ENCODE measurements at places on chromosomes 7 and 10.

- DNase-seq, result no peak
Observed at GRCh38 chr7:146956321-146956720, 839.7 kb downstream of the CNTNAP2 start.

GRCh38 chr7:95700917-95701316, 71.4 kb upstream of the DYNC1I1 start:
- no peak for DNase-seq

DNA sequence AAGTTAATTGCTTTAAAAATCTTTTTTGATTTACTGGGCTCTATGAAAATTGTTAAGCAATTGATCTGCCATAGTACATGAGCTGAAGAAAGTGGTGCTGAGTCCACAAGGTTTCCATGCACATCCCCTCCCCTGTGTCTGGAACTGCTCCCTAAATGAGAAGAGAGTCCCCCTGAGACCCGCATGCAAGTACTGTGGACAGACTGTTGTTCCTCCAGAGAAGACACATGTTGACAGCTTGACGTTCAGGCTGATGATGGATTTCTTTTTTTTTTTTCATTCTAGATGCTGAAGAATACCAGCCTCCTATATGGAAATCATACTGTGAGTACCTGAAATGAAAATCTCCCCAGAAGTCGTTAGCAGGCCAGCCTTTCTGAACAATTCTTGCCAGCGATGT, 159.8 kb downstream of the CHN2 start:
- DNase-seq, result no peak

- no peak for DNase-seq
Observed at GRCh38 chr7:135194494-135195095, 16.7 kb downstream of the WDR91 start.

DNA sequence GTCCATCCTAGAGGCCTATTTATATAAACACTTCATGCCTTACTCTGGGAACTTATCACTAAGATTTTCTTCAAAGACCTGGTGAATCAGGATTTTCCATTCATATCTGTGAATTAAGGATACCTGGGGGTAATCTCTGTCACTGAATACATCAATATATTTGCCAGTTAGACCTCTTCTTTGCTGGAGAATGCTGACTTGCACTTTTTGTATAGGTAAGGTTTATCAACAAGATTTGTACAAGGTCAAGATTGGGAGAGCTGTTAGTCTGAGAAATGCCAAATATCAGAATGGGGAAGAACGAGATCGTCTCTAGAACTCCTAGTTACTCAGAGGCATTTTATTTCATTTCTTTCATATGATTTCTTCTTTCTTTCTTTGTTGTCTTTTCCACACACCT, 1060.0 kb downstream of the NRG3 start:
- DNase-seq, result no peak

DNA sequence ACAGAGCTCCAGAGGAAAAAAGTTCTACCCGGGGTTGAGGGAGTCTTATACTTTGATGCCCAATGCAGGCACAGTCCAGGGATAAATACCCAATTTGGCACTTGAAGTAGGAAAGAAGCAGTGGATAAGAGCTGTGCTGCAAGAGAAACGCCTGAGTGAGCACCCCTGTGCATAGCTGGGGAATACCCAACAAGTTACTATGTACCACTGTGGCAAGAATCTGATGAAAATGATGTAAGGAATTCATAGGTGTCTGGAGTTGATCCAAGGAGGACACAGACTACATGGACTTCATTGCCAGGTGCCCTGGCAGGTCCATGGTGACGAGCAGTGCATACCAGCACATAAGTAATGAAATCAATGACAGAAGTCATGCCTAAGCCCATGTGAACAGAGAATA, 183.7 kb upstream of the FEZF1 start:
- DNase-seq, result no peak

DNA sequence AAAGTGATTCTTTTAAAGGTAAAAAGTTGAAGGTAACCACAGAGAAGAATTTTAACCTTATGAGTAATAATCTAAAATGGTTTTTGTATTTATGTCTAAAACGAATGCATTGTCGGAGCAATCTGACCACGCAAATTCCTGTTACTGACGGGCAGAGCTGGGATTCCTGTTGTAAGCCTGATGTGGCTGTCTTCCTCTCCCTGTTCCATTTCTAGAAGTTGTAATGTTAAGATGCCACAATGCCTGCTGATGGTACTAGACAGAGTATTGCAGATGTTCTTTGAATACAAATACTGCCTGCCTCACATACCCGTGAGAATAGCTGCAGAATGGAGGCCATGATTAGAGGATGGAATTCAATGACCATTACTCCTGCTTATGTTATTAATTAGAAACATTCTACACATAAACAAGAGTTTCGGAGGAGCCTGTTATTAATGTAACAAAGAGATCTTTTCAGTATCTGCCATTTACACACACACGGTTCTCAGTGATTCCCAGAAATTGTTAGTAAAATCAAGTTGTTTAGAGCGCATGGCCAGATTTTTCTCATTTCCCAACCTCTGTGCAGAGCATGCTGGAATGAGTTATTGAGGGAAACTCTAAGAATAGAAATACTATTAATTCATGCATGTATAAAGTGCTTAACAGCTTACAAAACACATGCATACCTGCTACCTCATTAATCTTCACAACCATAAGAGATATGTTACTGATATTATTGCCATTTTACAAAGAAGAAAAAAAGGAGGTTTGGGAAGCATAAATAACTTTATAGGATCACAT, 196.8 kb downstream of the PTN start:
- DNase-seq, result no peak

- no peak for DNase-seq
Observed at GRCh38 chr7:94378356-94378755, 16.3 kb upstream of the COL1A2 start.

DNA sequence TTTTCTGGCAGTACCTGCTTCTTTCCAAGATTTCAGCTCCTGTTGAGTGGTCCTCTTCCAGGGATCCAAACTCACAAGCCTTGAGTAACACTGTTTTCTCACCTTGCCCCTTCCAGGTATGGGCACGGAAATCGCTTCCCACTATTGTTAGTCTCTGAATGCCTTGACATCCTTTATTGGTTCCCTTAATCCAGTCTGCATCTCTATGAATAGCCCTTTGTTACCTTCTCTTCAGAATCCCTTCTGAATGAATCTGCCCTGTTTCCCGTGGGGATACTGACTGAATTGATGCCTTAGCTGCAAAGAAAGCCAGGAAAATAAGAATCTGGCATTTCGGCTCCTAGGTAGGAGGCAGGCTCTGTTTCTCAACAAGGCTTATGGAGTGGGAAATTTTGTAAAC, 467.7 kb downstream of the PLXNA4 start:
- no peak for DNase-seq

- DNase-seq, result no peak
Observed at GRCh38 chr7:76216381-76217082, 14.8 kb downstream of the SRRM3 start.

DNA sequence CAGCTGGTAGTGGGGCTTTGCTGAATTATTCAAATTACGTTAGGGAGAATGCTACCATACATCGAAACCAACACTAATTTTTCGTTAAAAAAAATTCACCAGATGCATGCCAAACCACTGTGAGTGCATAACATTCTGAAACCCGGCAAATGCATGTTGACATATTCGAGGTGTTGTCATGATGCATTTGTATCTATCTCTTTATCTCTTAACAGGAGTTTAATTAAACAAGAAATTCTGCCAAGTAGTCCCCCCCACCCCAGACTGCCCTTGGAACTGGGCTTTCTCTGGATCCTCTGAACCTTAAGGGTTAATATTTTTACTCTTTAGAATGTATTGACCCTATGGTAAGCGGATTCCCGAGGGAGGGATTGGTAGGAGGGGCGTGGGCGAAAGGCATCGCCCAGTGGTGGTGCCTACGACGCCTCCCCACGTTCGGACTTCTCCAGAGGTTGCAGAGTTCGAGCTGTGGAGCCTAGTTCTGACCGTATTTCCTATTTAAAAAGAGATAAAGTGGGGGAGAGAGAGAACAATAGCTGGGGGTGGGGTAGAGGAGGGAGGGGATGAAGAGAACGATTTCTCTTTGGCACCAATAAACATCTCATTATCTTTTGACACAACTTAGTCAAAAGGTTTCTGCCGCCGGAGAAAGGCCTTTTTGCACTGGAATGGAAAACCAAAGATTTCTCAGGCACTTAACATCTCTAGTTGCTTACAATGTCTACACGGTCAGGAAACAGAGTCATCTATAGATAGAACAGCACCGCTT, 7.2 kb downstream of the DLX6 start:
- no peak for DNase-seq

DNA sequence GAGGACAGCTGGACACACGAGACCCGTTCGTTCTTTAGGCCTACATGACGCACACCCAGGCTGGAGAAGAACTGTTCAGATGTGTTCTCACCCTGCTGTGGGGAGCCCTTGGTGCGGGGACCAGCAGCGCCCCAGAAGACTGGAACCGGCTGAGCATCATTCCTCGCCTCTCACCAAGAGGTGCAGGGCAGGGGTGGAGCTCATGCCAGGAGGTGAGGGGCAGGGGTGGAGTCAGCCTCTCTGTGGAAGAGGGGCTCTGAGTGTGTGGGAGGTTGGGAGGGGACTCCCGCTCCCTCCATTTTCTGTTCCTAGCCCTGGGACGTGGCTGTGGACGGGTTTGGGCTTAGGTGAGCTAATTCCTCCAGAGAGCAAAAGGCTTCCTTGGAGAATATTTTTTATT, 66.0 kb upstream of the SHH start:
- DNase-seq, result no peak

GRCh38 chr10:86522510-86522855, 891 bp upstream of the WAPL start:
- DNase-seq, result no peak

DNA sequence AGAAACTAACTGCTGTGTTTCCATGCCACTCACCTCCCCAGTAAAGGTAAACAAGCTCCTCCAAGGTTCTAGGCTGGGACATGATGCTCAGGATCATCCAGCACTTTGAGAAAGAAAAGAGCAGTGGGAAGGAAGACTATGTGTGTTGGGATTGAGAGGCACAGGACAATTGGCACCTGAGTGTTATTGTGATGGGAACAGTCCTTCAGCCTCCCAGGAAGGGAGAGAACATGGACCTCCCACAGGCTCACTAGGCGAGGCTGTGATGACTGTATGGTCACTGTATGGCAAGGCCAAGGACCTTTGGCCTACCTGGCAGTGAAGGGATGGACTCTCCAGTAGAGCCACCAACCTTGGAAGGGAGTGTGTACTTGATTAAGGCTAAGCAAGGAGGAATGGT, 123.2 kb upstream of the UNC5B start:
- no peak for DNase-seq

DNA sequence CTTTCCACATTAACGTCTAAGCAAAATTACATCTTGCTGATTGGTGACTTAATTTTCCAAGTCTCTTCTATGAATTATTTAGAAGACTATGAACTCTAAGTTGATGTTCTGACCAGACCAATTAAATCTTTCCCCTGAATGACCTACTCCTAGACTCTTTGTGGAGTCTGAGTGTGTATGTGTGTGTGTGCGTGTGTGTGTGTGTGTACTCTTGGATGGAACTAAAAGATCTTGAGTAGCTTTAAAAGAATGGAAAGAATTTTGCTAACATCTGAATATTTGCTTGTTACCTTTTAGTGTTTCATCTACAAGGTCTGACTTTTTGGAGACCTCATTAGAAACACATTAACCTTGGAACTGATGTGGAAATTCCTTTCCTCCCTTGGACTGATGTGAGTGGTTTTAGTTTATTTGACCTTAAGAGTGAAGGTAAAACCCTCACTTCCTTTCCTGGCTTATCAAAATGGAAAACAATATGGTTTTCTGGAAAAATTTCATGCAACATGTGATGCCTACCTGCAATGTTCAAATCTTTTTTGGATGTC, 257.1 kb downstream of the GATA3 start:
- DNase-seq, result no peak

GRCh38 chr10:91464500-91464899, 54.4 kb downstream of the HECTD2 start:
- no peak for DNase-seq

- DNase-seq, result no peak
Observed at GRCh38 chr7:129835569-129835968, 117.2 kb downstream of the UBE2H start.

- DNase-seq, result no peak
Observed at GRCh38 chr7:105857009-105857952, 19.1 kb downstream of the ATXN7L1 start.

- DNase-seq, result no peak
Observed at GRCh38 chr10:117463545-117463920, 79.0 kb upstream of the EMX2 start.

- DNase-seq, result no peak
Observed at GRCh38 chr7:100991631-100992030, 22.3 kb downstream of the MUC12 start.

DNA sequence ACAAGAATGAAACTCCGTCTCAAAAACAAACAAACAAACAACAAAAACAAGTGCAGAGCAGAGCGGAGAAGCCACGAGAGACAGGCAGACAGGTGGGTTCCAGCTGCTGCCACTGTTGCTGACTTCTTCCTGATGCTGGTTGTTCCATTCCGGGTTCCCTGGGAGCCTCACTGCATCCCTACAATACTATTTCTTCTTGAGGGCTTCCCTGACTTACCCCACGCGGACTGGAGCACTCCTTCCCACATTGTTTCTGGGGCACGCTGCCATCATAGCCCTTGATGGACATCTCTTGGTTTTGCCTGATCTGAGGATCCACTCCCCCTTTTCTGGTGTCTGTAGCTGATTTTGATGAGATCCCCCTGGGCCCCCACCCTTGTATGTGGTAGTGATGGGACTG, 5.6 kb upstream of the NKX1-2 start:
- no peak for DNase-seq

GRCh38 chr10:128766915-128767314, 640.7 kb upstream of the MKI67 start:
- no peak for DNase-seq

DNA sequence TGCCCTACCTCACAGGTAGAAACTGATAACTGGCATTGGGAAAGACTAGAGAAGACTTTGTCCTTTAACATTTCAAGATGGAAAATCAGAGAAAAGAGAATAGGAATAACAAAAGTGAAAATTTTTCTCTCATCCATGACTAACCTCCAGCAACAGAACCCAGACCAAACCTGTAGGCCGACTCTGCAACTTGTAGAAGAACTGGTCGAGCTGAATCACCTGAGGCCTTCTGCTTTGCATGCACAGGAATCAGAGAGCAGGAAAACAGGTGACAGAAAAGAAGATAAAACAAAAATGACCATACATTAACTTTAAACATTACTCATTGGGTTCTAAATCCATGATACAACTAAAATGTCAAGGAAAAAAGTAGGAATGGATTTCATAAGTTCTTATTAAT, 137.1 kb downstream of the SLC25A13 start:
- DNase-seq, result no peak

- no peak for DNase-seq
Observed at GRCh38 chr7:132187869-132188789, 388.1 kb downstream of the PLXNA4 start.

GRCh38 chr7:75858410-75858809, 20.4 kb upstream of the RHBDD2 start:
- no peak for DNase-seq
